ENCODE measurements at places on chromosomes 16 and 17.

- no peak for DNase-seq
Observed at GRCh38 chr17:253091-253846, 71.8 kb upstream of the DOC2B start.

DNA sequence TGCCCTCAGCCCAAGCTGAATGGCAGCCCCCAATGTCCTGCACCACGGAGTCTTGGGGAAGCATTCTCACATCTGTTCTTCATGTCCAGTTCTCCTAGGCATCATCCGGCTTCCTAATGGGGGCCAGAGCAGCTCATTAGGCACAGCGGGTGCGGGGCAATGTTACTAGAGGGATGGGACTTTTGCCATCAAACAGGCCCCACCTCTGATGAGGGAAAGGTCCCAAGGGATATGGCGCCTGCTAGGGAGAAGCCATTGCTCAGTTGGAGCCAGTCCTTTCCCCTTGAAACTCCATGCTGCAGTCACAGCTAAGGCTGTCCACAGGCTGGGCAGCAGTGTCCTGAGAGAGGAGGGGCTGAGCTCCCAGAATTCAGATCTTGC, 1.7 kb upstream of the DPH1 start:
- no peak for DNase-seq

DNA sequence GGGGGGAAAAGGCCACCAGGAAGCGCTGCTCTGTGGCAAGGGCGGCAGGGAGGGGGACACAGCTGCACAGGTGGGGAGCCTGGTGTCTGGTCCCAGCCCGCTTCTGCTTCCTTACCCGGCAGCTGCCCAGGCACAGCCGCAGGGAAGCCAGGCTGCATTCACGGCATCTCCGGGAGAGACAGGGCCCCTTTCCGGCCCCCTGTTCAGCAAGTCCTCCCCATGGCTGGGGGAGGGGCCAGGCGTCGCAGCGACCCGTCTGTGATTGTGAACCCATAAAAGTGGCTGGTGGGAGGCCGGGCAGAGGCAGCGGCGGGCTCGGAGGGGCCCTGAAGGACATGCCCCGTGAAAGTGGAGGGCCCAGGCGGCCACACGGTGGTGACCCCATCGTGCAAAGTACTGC, 28.7 kb downstream of the SOX8 start:
- no peak for DNase-seq

DNA sequence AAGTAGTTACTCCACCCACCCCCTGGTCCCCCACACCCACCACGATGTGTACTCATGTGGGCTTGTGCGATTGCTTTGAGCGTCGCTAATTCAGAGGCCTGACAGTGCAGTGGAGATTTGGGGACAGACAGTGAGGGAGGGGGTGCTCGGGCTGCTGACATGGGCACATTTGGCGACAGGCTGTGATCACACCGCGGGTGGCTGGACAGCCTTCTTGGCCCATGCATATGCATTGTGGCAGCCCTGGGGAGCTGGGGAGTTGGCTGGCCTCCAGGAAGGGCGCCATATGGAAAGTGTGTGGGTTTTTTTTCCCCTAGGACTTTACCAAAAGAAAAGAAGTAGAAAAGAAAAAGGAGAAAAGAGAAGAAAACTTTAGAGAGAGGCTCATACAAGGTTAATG, 275.5 kb upstream of the N4BP1 start:
- no peak for DNase-seq

DNA sequence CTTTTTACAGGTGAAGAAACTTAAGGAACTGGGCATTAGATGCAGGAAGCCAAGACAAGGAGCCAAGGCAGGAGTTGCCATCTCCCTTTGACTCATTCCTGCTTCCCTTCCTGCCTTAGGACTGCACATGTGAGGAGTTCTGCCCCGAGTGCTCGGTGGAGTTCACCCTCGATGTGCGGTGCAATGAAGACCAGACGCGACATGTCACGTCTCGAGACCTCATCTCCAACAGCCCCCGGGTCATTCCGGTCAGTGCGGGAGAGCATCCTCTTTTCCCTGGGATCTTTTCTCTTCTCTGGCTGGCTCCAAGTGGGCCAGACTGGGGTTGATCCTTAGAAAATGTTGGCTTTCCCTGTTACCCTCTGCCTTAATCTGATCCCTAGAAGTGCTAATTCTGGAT, 6.6 kb downstream of the POLR2C start:
- no peak for DNase-seq

DNA sequence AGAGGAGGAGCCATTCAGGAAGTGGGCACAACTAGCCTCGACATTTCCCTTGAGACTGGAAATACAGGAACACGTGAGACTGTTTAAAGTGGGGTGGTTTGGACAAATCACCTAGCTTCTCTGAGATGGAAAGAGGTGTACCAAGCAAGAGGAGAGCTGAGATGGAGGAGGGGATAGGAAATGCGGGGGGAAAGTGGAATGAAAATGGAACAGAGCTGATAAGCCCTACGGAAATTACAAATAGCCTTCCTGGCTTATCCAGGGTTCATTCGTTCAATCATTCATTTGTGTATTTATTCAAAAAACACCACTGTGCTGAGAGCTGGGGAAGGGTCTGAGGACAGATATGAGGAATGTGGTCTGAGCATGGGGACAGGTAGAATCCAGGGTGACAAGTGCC, 64.1 kb downstream of the ASIC2 start:
- no peak for DNase-seq

- no peak for DNase-seq
Observed at GRCh38 chr17:81383504-81384421, 11.5 kb upstream of the BAHCC1 start.

DNA sequence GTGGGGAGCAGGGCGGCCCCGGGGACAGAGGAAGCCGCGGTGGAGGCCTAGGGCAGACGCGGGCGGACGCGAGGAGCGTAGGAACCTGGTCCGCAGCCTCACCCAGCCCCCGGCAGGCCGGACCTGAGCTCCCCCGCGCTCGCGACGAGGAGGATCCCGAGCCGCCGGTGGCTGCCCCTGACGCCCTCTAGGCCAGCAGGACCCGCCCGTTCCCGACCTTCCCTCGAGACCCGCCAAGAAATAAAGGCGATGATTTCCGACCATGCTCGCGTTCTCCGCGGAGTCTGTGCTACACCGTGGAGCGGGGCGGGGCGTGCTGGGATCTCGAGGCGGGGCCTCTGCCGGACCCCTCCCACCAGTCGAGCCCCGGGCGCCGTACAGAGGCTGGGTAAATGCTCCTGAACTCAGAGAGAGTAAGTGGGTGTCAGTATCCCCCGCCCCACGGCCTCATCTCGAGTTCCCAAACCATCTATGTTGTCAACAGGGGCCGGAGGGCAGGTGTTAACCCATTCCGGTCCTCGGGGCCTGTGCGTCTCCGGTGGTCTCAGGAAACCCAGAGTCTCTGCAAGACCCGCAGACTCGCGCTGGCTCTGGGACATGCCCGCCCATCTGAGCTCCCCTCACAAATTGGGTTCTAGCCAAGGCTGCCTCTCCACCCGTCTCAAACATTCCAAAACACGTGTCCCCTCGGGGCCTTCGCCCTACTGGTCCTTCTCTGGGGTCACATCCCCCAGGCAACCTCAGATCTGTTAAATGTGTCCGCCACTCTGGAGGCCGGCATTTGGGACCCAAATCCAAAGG, 13.7 kb downstream of the SYCE1L start:
- no peak for DNase-seq
